KG1 (cell line): ENCODE measurements at places on chromosomes 1 and 21.

- no peak for DNase-seq
Measured at GRCh38 chr21:37800057-37800455, 116.2 kb downstream of the KCNJ6 start.

DNA sequence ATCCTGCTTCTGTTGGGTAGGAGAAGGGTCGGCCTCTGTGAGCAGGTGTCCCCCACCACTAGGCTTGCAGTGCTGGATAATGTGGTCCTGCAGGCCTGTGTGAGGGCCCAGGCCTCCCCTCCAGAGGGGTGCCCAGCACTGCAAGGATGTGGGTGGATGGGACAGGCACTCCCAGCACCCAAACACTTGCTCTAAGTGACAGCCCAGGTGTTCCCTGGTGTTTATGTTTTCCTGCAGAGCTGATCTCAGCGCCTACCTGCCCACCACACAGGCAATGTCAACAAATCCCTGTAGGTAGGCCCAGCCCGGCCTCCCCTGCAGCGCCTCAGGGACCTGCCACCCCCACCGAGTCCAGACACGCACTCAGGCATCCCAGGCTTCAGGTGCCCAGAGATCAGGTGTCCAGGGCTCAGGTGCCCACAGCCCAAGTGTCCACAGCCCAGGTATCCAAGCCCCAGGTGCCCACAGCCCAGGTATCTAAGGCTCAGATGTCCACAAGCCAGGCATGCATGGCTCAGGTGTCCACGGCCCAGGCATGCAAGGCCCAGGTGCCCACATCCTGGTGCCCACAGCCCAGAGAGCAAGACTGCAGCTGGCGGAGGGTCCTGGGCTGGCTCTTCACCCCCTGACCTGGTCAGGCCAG, 59.2 kb downstream of the WNT9A start:
- DNase-seq, result no peak

DNA sequence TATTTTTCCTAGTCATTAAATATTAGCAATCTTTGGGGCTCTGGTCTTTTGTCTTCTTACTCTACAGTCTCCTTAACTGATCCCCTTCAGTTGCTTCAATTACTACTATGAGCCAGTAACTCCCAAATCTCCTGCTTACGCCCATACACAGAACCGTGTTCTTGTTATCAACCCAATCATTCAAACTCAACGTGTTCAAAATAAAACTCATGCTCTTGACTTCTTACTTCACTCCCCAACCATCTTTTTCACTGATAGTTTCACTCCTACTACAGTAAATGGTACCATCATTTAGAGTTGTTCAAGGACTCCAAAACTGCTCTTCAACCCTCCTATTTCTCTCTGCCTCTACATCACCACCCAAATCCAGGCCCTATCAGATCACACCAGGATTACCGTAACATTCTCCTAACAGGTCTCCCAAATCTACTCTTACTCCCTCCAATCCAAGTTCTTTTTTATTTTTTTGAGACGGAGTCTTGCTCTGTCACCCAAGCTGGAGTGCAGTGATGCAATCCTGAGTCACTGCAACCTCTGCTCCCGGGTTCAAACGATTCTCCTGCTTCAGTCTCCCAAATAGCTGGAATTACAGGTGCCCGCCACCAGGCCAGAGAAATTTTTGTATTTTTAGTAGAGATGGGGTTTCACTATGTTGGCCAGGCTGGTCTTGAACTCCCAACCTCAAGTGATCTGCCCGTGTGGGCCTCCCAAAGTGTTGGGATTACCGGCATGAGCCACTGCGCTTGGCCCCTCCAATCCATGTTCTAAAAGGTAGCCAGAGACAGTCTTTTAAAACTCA, 3.0 kb downstream of the YARS1 start:
- no peak for DNase-seq

- no peak for DNase-seq
Measured at GRCh38 chr21:15754640-15755039, 24.9 kb downstream of the USP25 start.

DNA sequence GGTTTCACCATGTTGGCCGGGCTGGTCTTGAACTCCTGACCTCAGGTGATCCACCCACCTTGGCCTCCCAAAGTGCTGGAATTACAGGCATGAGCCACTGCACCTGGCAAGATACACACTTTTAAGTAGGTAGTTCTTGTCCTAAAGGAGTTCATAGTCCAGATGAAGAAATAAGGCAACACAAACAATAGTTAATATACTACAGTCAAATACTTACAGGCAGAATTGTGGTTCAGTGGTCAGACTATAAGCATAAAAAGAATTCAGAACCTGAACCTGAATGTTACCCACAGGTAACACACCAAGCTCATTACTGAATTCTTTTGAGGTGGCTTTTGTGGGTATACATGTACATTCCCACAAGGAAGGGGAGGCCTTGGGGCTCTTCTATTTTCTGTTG, 1.8 kb downstream of the SDHB start:
- DNase-seq, result no peak
